Fibroblast of skin of right biceps (primary cell): ENCODE measurements at places on chromosomes 7 and 10.

DNA sequence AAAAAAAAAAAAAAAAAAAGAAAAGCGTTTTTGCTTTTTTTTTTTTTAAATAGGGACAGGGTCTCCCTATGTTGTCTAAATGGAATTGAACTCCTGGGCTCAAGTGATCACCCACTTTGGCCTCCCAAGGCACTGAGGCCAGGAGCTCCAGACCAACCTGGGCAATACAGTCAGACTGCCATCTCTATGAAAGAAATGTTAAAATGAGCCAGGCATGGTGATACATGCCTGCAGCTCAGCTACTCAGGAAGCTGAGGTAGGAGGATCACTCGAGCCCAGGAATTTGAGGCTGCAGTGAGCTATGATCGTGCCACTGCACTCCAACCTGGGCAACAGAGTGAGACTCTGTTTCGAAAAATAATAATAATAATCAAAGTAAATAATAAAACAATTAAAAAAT lies 16.5 kb upstream of the LMTK2 start:
- no peak for DNase-seq

DNA sequence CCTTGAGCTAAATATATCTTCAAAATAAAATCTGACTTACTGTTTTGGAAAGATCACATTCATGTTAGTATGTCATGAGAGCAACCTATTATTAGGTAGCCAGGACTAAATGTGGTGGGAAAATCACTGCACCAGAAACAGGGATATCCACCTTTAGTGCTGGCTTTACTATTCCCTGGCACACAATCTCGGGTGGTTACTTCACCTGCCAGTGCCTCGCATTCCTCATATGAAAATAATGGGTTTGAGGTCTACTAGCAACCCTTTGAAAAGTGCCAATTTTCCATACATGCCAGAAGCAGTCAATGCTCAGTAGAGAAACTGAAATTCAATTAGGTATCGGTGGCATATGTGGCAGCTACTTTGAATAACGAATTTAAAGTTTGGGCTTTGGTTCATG lies 36.8 kb downstream of the PTN start:
- no peak for DNase-seq

GRCh38 chr10:102869258-102870198 lies at the start of gene AS3MT:
AS3MT (plus strand) TSS chr10:102869470; CDS start chr10:102869593, 123 bp downstream.
- DNase-seq = peak; percentile 40

GRCh38 chr7:21962677-21963076 lies 17.0 kb upstream of the CDCA7L start:
- no peak for DNase-seq

DNA sequence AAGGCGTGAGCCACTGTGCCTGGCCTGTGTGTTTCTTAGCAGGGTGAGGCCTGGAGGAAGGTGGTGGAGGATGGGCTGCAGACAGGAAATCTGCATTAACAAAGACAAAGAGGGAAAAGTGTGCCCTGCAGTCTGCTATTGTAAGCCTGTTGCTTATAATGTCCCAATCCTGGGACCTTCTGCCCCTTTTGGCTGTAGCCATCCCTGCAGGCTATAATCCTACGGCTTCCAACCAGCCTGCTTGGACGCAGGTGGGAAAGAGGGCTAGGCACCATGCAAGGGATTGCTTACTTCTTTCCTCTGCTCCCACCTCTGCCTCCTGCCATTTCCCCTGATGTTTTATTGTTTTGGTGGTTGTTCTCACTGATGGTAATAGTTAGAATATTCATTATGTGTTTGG lies 434.3 kb downstream of the PLXNA4 start:
- no peak for DNase-seq

DNA sequence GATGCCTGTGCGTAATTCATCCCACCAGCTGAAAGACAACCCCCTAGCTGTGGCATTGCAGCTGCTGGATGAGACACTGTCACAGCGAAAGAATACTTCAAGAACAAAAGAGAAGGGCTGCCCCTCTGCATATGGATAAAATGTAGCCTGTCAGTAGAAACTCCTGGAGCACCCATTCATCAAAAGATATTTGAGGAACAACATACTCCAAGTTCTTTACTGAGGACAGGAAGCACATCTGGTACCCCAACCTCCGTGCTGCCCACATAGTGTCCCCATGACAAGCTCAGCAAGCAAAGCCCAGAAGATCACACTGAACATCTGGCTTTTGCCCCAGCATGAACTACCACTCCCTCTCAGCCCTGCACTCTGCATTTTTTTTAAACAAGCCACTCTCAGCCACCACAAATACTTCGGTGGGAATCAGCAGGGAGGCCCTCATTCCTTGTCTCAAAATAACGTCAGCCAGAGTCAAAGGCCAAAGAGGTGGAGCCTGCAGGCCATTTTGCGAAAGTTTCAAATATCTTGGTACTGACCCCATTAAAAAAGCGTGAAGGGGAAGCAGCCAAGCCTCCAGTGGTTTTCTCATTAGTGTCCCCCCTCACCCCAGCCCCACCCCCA lies 1.7 kb downstream of the CREB3L2 start:
- DNase-seq = peak; percentile 91

DNA sequence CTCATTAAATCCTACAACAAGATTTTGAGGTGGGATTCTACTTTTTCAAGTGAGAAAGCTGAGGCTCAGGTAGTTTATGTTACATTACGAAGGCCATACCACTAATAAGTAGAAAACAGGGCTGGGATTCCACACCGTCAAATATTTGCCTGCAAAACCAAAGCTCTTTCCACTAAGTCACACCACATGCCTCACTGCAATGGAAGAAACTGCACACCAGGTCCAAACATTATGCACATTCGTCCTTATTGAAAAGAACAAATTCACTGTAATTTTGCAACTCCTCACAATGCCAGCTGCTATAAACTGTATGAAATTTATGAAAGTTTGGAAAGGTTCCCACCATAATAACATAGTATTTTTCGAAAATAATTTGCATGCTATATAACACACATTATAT lies 66.5 kb downstream of the DGKB start:
- DNase-seq = no peak

DNA sequence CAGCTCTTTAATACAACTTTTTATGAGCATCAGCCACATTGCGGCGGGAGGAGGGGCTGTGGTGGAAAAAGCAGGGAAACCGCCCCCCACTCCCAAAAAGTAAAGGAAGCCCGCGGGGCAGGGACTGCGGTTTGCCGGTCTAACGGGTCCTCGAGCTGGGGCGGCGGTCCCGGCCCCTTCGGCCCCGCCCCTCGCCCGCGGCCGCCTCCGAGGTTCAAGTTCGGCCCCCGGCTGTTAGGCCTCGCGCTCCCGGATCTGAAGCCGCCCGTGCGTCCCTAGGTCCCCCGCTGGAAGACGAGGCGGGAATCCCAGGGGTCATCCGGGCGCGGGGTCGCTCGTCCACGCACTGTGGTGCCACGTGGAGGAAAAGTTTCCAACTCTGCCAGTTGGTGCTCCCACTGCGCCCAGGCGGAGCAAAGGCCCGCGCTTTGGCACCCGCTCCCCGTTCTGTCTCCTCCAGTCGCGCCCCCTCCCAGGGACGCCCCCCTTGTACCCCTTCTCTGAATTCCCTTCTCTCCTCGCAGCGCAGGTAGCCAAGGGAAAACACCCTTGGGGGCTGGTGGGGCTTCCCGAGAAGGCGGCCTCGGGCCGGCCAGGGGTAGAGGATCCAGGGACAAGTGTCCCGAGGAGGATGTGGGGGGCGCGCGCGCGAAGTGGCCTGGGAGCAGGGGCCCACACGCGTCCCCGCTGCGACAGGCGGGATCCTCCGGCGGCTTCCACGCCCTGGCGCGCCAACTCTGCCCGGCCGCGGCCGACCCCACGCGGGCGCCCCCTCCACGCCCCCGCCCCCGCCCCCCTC lies 798 bp upstream of the AUTS2 start:
- DNase-seq = peak; percentile 31

DNA sequence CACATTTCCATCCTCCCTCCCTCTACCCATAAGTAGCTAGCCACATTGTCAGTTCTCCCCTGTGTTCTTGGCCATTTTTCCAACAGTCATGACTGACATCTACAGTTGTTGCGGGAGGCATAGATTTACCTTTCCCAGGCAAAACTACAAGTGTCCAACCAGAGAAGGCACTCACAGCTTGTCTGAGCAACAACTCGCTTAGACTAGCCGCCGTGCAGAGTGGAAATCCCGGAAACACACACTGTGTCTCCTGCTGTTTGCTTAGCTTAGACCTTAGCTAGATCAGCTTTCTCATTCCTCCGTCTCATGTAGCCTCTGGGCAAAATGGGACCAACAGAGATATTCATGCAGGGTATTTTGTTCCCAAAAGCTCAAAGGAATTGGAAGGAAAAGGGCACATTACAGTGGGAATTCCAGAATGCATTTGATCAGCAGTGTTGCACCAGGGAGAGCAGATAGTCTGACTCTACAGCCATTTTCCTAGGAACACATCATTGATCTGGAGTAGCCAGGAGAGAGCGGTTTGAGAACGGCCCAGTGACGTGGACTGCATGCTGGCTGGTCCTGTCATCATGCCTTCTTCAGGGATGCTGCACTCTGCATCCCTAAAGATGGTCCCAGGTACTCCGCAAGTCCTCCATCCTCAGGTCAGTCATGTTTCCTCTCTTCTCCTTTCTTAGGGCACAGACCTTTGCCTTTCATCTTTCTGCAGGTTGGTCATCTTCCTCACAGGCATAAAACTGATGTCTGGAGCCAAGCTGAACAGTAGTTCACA lies 89.4 kb downstream of the C10orf90 start:
- no peak for DNase-seq

DNA sequence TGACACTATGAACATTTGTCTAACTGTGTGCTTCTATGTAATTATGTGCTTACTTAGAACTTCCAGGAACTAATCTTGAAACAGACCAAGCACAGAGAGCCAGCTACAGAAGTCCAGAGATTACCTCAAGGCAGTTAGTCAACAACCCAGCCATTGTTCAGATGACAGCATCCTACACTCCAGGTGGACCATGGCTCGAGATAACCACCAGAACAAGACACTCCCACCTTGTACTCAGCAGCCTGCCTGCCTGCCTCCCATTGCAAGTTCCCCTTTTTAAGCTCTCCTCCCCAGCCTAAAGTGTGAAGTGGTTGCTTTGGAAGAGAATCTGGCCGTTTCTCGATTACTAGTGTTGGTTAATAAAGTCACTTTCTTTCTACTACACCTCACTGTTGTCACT lies 1080.6 kb upstream of the LRRN3 start:
- DNase-seq = no peak

GRCh38 chr7:94109556-94109955 lies 105.4 kb upstream of the BET1 start:
- no peak for DNase-seq
